ENCODE measurements at places on chromosomes 11 and 22.
A peak's percentile ranks its signal among the peaks of the same experiment; 100 is the strongest.

- no peak overlapping the region for H3K4me3 ChIP-seq
- no peak overlapping the region for H3K27ac ChIP-seq
- no peaks in the 10 kb centered on the region for H3K36me3 ChIP-seq
- H3K4me1 ChIP-seq = no peaks in the 10 kb centered on the region
- no peaks in the 10 kb centered on the region for H3K27me3 ChIP-seq
Observed at GRCh38 chr11:17400048-17400775, 11.8 kb upstream of the KCNJ11 start.

GRCh38 chr22:44409974-44410316 is 88.1 kb downstream of the RTL6 start:
- DNase-seq = no peak
- no peaks in the 10 kb centered on the region for H3K36me3 ChIP-seq
- H3K27me3 ChIP-seq = no peaks in the 10 kb centered on the region
- no peak overlapping the region for H3K27ac ChIP-seq
- no peak overlapping the region for H3K4me3 ChIP-seq

DNA sequence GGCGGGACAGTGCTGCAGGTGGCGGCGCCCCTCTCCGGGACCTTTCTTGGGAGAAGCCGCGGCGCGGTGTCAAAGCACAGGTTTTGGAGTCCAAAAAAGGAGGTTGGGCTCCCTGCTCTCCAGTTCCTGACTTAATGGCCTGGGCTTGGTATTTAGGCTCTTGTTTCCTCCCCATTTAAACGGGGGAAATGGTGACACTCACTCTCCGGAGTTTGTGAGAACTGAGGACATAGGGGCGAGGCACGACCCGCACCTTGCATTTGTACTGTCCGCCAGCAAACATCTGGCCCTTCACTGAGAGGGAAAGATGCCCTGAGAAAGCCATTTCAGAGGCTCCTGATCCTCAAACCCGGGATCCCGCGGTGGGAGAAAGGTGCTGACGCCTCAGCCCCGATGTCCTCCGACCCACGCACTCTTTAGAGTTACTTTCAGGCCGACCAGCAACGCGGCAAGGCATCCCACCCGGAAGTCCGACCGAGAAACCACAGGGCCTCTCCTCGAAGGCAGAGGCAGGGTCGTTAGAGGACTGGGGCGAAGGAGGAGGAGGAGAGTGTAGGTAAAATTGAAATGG is 2.9 kb upstream of the WDR74 start:
- H3K4me1 ChIP-seq = peaks cover 20% of the 10 kb centered on the region
- H3K4me3 ChIP-seq = no peak overlapping the region
- no peak overlapping the region for H3K27ac ChIP-seq
- DNase-seq = peak; percentile 61
- H3K36me3 ChIP-seq = peaks cover 12% of the 10 kb centered on the region

DNA sequence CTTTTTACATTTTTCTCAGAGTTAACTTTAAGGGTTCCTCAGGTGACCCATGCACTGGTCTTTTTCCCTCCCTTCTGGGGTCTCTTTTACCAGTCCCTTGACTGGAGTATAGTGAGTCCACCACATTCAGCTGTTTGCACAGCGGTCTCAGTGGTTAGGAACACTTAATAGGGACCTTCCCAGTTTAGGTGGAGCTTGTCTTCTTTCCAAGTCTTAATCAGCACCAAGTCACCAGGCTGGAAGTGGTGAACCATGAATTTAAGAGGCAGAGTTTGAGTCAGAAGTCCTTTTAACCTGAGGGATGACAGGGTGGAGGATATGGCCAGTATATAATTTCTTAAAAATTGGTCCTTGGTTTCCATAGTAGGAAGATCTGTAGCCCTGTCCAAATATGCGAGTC is 349.7 kb upstream of the MPPED2 start:
- DNase-seq = no peak
- H3K4me1 ChIP-seq = no peaks in the 10 kb centered on the region
- H3K36me3 ChIP-seq = no peaks in the 10 kb centered on the region
- no peak overlapping the region for H3K4me3 ChIP-seq
- H3K27me3 ChIP-seq = no peaks in the 10 kb centered on the region
- H3K27ac ChIP-seq = no peak overlapping the region

- H3K4me1 ChIP-seq = no peaks in the 10 kb centered on the region
- H3K27me3 ChIP-seq = no peaks in the 10 kb centered on the region
- DNase-seq = no peak
Observed at GRCh38 chr11:76184551-76184993, 21.7 kb downstream of the WNT11 start.

DNA sequence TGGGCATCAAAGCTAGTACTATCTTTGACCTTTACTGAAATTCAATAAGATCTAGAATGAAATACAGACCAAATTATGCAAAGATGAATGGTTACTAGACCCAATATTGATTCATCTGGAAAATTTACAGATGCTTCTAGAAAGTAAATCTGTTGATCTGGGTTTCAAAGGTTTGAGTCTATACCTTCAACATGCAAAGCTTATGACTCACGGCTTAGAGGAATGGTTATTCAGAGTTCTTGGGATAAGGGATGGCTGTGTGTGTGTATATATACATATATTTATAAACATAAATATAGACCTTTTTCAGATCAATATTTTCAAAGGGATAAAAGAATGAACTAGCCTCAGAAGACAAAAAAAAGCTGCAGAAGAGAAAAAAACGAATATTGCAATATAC is 1.3 kb downstream of the SPTY2D1 start:
- no peaks in the 10 kb centered on the region for H3K27me3 ChIP-seq
- H3K4me1 ChIP-seq = peaks cover 40% of the 10 kb centered on the region
- H3K36me3 ChIP-seq = no peaks in the 10 kb centered on the region

DNA sequence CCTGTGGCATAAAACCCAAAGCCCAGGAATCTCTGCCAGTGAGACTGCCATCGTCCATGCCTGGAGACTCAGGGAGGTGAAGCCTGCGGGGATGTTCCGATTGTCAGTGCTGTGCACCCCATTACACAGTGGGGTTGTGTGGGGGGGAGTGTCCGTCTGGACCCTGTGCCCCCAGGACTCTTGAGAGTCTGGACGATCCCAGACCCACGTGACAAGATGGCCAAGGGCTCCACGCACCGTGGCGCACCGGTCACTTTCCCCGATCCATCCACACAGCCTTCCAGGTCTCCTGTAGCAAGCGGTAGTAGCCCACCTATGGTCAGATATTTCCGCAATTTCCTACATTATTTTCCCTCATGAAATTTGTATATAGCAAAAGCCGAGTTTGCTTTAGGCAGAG is 20.9 kb upstream of the NRGN start:
- H3K27me3 ChIP-seq = peaks cover 26% of the 10 kb centered on the region
- no peaks in the 10 kb centered on the region for H3K36me3 ChIP-seq

DNA sequence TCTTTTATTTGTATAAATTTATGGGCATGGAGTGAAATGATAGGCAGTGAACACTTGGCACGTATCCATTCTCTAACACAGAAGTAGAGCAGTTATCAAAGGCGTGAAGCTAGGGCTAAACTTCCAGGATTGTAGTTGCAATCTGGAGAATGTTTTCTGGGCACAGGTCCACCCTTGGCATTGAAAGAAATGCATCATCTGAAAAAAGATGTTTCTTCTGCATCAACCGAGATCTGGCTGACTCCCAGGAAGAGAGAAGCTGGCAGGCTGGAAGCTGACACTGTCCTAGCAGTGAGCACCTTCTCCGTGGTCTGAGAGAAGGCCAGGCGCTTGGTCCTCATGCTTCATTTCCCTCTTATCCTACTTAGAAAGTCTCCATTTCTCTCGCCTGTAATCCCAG is 600.0 kb downstream of the BRD1 start:
- DNase-seq = no peak
- no peaks in the 10 kb centered on the region for H3K36me3 ChIP-seq

DNA sequence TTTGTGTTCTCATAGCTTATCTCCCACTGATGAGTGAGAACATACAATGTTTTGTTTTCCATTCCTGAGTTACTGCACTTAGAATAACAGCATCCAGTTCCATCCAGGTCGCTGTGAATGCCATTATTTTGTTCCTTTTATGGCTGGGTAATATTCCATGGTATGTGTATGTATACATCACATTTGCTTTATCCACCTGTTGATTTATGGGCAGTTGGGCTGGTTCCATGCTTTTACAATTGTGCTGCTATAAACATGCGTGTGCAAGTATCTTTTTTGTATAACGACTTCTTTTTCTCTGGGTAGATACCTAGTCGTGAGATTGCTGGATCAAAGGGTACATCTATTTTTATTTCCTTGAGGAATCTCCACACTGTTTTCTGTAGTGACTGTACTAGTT is 74.8 kb downstream of the ZNF280B start:
- H3K4me3 ChIP-seq = no peak overlapping the region
- H3K36me3 ChIP-seq = no peaks in the 10 kb centered on the region
- no peak for DNase-seq
- H3K4me1 ChIP-seq = no peaks in the 10 kb centered on the region

DNA sequence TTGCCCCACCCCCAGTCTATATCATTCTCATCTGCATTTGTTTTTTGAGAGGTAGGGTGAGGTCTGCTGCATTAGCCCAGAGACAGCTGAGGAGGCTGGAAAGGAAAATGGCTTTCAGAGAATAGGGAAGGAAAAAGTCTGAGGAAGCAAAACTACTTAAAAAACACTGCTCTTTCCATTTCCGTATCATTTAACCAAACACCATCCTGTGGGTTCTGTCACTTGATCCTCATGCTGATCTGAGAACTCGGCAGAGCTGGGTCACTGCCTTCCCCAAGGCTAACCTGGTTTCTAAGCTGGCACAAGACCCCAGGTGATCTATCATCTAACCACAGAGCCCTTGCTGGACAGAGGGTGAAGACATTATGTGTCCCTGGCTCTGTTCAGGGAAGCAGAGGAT is 1.2 kb downstream of the FOLR2 start:
- H3K4me3 ChIP-seq = no peak overlapping the region
- peaks cover 6% of the 10 kb centered on the region for H3K27me3 ChIP-seq
- no peaks in the 10 kb centered on the region for H3K36me3 ChIP-seq
- H3K4me1 ChIP-seq = peaks cover 7% of the 10 kb centered on the region
- no peak overlapping the region for H3K27ac ChIP-seq

- no peak for DNase-seq
- H3K36me3 ChIP-seq = no peaks in the 10 kb centered on the region
- no peaks in the 10 kb centered on the region for H3K4me1 ChIP-seq
- no peak overlapping the region for H3K4me3 ChIP-seq
Observed at GRCh38 chr11:45500451-45500850, 165.0 kb downstream of the CHST1 start.

- no peak overlapping the region for H3K27ac ChIP-seq
- no peaks in the 10 kb centered on the region for H3K4me1 ChIP-seq
- H3K27me3 ChIP-seq = no peaks in the 10 kb centered on the region
- no peak for DNase-seq
- no peaks in the 10 kb centered on the region for H3K36me3 ChIP-seq
Observed at GRCh38 chr22:32587449-32587848, 112.8 kb downstream of the FBXO7 start.

DNA sequence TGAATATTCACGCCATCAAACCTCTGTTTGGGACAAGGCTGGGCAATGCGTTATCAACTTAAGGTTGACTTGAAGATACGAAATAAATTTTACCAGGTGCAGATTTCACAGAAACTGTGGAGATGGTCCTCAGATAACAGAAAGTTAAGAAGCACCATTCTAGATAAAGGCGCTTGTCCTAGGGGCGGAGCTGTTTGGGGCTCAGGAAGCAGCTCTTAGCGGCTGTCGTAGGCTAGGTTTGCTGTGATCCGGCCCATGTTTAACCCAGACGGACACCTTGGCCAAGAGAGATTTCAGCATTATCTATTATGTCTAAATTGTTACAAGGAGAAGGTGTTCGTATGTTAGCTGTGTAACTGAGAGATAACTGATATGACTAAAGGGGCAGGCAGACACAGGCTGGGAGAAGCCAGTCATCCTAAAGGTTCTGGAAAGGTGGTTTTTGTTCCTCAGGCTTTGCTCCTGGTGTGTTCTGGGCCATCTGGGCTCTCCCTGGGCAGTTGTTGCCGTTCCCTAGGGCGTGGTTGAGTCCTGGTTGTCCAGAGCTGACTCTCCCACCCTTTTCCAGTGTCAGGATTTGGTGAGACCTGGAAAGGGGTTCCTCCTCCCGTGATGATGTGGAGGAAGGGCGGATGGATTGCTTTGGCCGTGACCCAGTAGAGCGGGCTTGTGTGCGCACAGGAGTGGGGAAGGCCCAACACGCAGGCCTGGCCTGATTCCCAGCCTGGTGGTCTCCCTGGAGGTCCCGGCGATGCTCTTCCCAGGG is 25.8 kb downstream of the TPCN2 start:
- no peak overlapping the region for H3K27ac ChIP-seq
- no peaks in the 10 kb centered on the region for H3K27me3 ChIP-seq
- H3K4me3 ChIP-seq = no peak overlapping the region
- peaks cover 2% of the 10 kb centered on the region for H3K4me1 ChIP-seq
- DNase-seq = no peak

GRCh38 chr11:11703885-11704284 is 82.1 kb upstream of the GALNT18 start:
- H3K27ac ChIP-seq = no peak overlapping the region
- no peaks in the 10 kb centered on the region for H3K36me3 ChIP-seq
- H3K4me3 ChIP-seq = no peak overlapping the region
- peaks cover 13% of the 10 kb centered on the region for H3K27me3 ChIP-seq
- DNase-seq = no peak

- peaks cover 2% of the 10 kb centered on the region for H3K4me1 ChIP-seq
- H3K4me3 ChIP-seq = no peak overlapping the region
- no peak overlapping the region for H3K27ac ChIP-seq
- DNase-seq = no peak
- no peaks in the 10 kb centered on the region for H3K27me3 ChIP-seq
- peaks cover 8% of the 10 kb centered on the region for H3K36me3 ChIP-seq
Observed at GRCh38 chr22:46159777-46160176, 9.5 kb downstream of the PPARA start.

- H3K27me3 ChIP-seq = peaks cover 2% of the 10 kb centered on the region
- DNase-seq = no peak
- peaks cover 7% of the 10 kb centered on the region for H3K4me1 ChIP-seq
Observed at GRCh38 chr11:6855971-6856541, 6.8 kb upstream of the OR10A2 start.

GRCh38 chr11:130831506-130831905 is 84.8 kb downstream of the SNX19 start:
- H3K36me3 ChIP-seq = no peaks in the 10 kb centered on the region
- no peak overlapping the region for H3K27ac ChIP-seq
- no peaks in the 10 kb centered on the region for H3K4me1 ChIP-seq
- peaks cover 6% of the 10 kb centered on the region for H3K27me3 ChIP-seq
- H3K4me3 ChIP-seq = no peak overlapping the region

- H3K4me3 ChIP-seq = no peak overlapping the region
- no peak for DNase-seq
- H3K4me1 ChIP-seq = peaks cover 18% of the 10 kb centered on the region
- no peaks in the 10 kb centered on the region for H3K27me3 ChIP-seq
- H3K36me3 ChIP-seq = no peaks in the 10 kb centered on the region
Observed at GRCh38 chr11:104856607-104857006, 41.7 kb downstream of the CASP12 start.

DNA sequence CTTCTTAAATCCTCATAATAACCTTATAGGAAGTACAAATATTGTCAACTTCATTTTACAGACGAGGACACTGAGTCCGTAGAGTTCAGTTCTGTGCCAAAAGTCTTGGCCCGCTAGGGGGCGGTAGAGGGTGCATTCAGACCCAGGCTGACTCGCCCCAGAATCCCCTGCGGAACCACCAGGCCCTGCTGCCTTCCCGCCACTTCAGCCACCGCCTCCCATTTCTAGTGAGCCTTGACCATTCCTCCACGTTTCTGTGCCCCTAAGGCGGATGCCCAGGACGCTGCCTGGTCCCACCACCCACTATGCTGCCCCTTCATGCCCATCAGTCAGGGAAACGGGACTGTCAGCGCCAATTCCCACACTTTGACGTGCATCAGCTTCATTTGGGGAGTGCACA is 19.1 kb downstream of the SYT13 start:
- H3K4me3 ChIP-seq = no peak overlapping the region
- H3K27me3 ChIP-seq = peaks cover 45% of the 10 kb centered on the region
- peak; percentile 37 for DNase-seq
- no peaks in the 10 kb centered on the region for H3K36me3 ChIP-seq
- H3K4me1 ChIP-seq = no peaks in the 10 kb centered on the region

- peaks cover 12% of the 10 kb centered on the region for H3K36me3 ChIP-seq
- H3K27me3 ChIP-seq = no peaks in the 10 kb centered on the region
- no peak overlapping the region for H3K4me3 ChIP-seq
- no peak for DNase-seq
- H3K27ac ChIP-seq = no peak overlapping the region
Observed at GRCh38 chr22:42151924-42152635, 21.5 kb upstream of the CYP2D6 start.
